Skin of body (tissue), 3 donors: ENCODE measurements at places on chromosomes 16 and 17. TPM values are rescaled to one million over a fixed set of nuclear protein-coding genes. Genes with fewer than 3 reads are reported as not detected.

CDC42EP4 gene
- total RNA-seq = 36.4 TPM

TBC1D3K gene
- not detected for total RNA-seq

CCDC43 gene
- 20.3 TPM for total RNA-seq

CAVIN1 gene
- 178 TPM for total RNA-seq

ARHGAP23 gene
- 73.7 TPM for total RNA-seq

SPIRE2 gene
- 3.6 TPM for total RNA-seq

SNAI3 gene
- 0.79 TPM for total RNA-seq

C17orf78 gene
- not detected for total RNA-seq

EVPLL gene
- total RNA-seq = 0.49 TPM

SGSM2 gene
- 36.3 TPM for total RNA-seq

DNAJA2 gene
- total RNA-seq = 49.7 TPM

ABCA10 gene
- total RNA-seq = 28.8 TPM

ABAT gene
- 5.8 TPM for total RNA-seq

AMDHD2 gene
- 15.6 TPM for total RNA-seq

KRTAP1-4 gene
- not detected for total RNA-seq

ZFHX3 gene
- 6.7 TPM for total RNA-seq

ZNF764 gene
- total RNA-seq = 4.1 TPM

SEC14L5 gene
- total RNA-seq = 0.49 TPM

KRTAP3-2 gene
- total RNA-seq = 2.3 TPM

TIMP2 gene
- 101 TPM for total RNA-seq

DHRS7C gene
- 15.9 TPM for total RNA-seq

LGALS9B gene
- 1.2 TPM for total RNA-seq

SULT1A2 gene
- total RNA-seq = 0.39 TPM

SYCE1L gene
- 0.99 TPM for total RNA-seq

RRAD gene
- 2.8 TPM for total RNA-seq

PPP1R27 gene
- 10.0 TPM for total RNA-seq

CCT6B gene
- total RNA-seq = 3.2 TPM

AURKB gene
- total RNA-seq = 12.4 TPM

FBRS gene
- 17.3 TPM for total RNA-seq

TP53TG3B gene
- not detected for total RNA-seq

ABCC6 gene
- 1.9 TPM for total RNA-seq

KRTAP2-1 gene
- 3.4 TPM for total RNA-seq

UNC45B gene
- 13.3 TPM for total RNA-seq

FOXL1 gene
- 0.30 TPM for total RNA-seq

HIGD1B gene
- 1.2 TPM for total RNA-seq

CIAO2B gene
- 39.0 TPM for total RNA-seq

ZNF75A gene
- 21.4 TPM for total RNA-seq

NHLRC4 gene
- 0.59 TPM for total RNA-seq

GRIN2C gene
- 0.69 TPM for total RNA-seq

YPEL2 gene
- total RNA-seq = 25.4 TPM

TP53TG3 gene
- total RNA-seq = not detected

KRTAP4-9 gene
- total RNA-seq = 5.2 TPM

HSD17B1 gene
- 0.59 TPM for total RNA-seq

NSF gene
- 26.4 TPM for total RNA-seq

DHX58 gene
- 5.4 TPM for total RNA-seq

SAMD14 gene
- 1.4 TPM for total RNA-seq

TTYH2 gene
- total RNA-seq = 16.5 TPM

TMEM98 gene
- total RNA-seq = 71.0 TPM

VTN gene
- total RNA-seq = 0.20 TPM

EFNB3 gene
- total RNA-seq = 3.9 TPM

TPPP3 gene
- 22.6 TPM for total RNA-seq

MSLN gene
- 1.4 TPM for total RNA-seq

COPRS gene
- total RNA-seq = 29.7 TPM

TAT gene
- not detected for total RNA-seq

HLF gene
- total RNA-seq = 10.3 TPM
